HT-29 (cell line): ENCODE measurements at places on chromosomes 3 and 15.

GRCh38 chr15:39968273-39969001 is 34.5 kb downstream of the EIF2AK4 start:
- no peak for DNase-seq

- DNase-seq, result no peak
Observed at GRCh38 chr3:173301647-173302046, 95.9 kb upstream of the NLGN1 start.

GRCh38 chr3:159924411-159924810 is 64.2 kb upstream of the IL12A start:
- DNase-seq, result no peak

DNA sequence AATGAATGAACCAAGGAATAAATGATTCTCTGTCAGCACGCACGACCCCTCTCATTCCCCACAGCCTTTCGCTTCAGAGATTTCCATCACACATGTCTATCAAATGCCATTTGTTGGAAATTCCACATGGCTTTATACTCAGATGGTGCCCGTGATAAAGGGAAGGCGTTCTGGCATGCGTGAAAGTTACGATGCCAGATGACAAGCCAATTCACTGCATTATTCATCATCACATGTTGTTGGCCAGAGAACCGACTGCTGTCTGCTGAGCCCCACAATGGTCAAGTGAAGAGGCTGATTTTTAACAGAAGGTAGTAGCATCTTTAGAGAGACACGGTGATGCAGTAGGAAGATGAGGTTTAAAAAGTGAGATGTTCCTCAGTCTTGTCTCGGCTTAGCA is 74.1 kb upstream of the FRMD4B start:
- no peak for DNase-seq

- DNase-seq, result no peak
Observed at GRCh38 chr3:355622-356021, 159.1 kb downstream of the CHL1 start.

DNA sequence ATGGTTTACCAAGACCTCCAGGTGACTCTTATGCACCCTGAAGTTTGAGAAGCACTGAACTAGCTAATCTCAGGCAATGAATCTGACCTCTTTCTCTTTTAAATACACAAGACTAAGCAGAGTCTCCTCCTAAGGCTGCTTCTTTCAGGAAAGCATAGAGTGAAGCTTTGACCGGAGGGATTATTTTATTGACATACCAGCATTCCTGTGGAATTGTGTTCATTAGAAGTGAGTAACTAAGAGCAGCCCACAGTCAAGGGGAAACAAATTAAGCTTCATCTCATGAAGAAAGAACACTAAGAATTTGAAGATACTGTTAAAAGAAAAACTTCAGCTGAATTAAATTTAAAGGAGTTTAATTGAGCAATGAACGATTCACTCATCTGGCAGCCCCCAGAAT is 963.5 kb downstream of the NTRK3 start:
- DNase-seq, result no peak

DNA sequence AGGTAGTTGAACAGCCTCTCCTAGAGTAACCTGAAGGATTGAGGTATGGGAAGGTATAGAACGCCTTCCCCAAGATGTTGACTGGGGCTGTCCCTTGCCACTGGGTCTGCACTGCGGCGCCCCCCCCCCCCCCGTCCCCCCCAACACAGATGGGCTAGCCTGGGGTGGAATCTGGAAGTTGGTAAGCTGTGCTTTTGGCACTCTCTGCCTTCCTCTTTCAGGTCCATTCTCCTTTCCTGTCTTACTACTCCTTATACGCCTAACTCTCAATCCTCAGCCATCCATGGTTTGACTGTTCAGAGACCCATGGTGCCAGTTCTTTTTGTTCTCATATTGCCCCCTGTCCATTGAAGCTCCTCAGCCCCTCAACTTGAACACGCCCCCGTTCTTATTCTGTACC is 42.8 kb downstream of the MAP2K1 start:
- DNase-seq, result no peak

DNA sequence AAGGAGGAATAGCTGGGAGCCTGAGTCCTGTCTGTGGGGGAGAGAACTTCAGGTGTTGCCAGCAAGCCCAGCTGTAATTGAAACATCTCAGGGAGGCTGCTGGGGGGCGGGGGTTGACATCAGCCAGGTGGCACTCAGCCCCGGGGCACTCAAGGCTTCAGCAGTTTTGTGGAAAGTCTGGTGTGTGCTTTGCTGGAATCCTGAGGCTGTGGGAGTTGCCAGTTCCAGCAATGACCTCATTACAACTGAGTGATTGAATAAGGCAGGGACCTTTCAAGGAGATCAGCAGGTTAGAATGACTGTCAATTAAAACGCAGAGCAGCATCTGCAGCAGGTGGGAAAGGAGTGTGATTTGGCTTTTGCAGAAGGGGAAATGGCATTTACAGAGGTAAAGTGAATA is 75.7 kb downstream of the FAM43A start:
- no peak for DNase-seq

DNA sequence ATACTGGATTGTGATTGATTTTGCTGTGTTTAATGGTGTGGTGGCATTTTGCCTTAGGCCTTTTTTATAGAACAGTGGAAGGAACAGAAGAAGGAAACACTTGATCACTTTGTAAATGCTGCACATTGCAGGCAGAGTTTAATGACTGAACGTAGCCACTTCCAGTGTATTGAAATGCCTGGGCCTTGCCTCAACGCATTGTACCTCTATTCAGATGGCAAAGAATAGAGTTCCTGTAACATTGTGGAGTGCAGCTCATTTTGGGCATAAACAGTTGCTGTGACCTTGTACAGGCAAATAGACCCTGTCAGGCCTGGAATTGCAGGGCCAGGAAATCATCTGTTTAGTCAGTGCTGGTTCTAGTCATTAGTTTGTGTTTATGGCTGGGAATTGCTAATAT is 225.0 kb downstream of the EPHA3 start:
- no peak for DNase-seq

DNA sequence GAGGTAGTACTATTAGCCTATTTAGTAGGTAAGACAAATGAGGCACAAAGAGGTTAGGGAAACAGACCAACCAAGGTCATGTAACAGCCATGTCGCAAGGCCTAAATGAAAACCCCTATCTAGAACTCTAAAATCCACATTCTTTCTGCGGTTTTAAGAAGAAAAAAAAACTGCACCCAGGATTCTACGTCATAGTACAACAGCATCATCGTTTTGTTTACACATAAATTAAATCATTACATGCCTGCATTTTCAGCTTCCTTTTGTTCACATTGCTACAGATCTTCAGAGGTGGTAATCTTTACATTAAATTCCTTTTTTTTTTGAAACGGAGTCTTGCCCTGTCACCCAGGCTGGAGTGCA is 548 bp upstream of the PSMD6 start:
- no peak for DNase-seq

DNA sequence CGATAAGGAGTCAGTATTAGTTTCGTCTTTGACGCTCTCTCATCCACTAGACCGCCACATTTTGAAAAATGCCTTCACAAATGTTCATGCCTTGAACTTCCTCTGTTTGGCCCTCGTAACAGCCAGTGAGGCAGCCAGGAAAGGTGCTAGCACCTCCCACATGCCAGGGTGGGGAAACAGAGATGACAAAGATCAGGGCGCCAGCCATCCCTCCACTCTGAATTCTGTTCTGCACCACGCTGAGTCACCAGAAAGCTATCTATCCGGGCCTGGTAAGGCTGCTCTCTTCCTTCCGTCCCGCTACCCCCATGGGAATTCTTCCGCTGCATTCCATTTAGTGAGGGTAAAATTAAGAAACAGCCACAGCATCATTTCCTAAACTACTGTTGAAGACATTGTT is 31.3 kb upstream of the BCL2L10 start:
- DNase-seq, result peak; percentile 28

GRCh38 chr3:153639631-153640030 is 477.6 kb downstream of the RAP2B start:
- DNase-seq, result no peak

- no peak for DNase-seq
Observed at GRCh38 chr15:46735115-46735514, 982.2 kb upstream of the SEMA6D start.
